ENCODE measurements at places on chromosomes 4 and X.

DNA sequence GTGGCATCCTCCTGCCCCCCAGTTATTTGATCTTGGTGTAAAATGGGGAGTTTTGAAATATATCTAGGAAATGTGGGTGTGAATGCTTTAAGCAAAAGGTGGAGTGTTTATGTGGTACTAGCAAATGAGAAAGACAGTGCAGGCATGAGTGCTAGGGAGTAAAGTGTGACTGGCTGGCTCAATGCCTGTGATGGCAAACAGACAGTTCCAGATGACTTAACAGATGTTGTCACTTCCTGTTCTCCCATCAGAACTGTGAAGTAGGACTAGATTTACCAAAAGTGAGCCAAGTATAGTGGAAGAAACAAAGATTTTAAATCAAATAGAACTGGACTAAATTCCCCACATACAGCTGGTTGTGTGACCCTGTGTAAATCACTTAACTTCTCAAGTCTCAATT lies 8.4 kb upstream of the AMOT start:
- no peak for DNase-seq

DNA sequence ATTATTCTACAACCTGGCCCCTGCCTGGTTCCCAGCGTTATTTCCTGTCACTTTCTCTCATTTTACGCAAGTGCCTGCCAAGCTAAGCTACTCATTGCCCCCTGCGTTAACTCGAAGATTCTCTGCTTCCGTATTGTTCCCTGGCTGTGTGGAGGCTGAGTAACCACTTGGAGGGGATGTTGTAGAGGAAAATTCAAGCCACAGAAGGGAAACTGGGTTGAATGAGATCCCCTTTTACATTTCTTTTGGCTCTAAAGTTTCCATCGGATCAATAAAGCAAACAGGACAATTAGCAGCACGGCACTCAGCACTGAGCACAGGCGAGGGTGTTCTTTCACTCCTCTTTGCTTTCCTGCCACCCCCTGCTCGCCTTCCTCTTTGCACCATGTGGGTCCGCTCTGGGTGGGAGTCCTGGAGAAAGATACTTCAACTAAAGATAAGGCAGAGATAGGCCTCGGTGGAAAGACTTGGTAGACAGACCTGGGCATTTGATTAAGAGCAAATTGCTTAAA lies 4.2 kb upstream of the TMSB4X start:
- no peak for DNase-seq

GRCh38 chr4:174377613-174378012 lies 93.9 kb downstream of the CEP44 start:
- DNase-seq = no peak

GRCh38 chrX:146477341-146477740 lies 332.2 kb upstream of the CXorf51B start:
- DNase-seq = no peak

DNA sequence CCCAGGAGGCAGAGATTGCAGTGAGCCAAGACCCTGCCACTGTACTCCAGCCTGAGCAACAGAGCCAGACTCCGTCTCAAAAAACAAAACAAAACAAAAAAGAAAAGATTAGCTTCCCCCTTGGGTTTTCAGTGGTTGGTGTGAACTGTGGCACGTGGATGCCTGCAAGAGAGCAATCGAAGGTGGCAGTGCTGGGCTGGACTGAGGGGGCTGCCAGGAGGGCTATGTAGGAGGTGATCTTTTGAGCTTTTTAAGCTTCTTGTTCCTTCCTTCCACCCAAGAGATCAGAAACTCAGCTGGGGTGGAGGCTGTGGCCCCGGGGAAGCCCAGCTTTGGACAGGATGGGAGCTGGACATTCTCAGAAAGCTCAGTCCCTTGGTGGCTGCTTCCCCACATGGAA lies 49.6 kb downstream of the PRPS1 start:
- DNase-seq = no peak
